ENCODE measurements at places on chromosomes 6 and 20. TPM values are rescaled to one million over a fixed set of nuclear protein-coding genes. Genes with fewer than 3 reads are reported as not detected.
A peak's percentile ranks its signal among the peaks of the same experiment; 100 is the strongest.

ZNF391 gene
- total RNA-seq, result 2.4 TPM

LRRN4 gene
- total RNA-seq, result not detected

GLP1R gene
- not detected for total RNA-seq

GPLD1 gene
- 2.4 TPM for total RNA-seq

POPDC3 gene
- total RNA-seq, result 2.1 TPM

ZNF165 gene
- 0.78 TPM for total RNA-seq

PSMB9 gene
- 20.8 TPM for total RNA-seq

SESN1 gene
- total RNA-seq, result 9.4 TPM

DNA sequence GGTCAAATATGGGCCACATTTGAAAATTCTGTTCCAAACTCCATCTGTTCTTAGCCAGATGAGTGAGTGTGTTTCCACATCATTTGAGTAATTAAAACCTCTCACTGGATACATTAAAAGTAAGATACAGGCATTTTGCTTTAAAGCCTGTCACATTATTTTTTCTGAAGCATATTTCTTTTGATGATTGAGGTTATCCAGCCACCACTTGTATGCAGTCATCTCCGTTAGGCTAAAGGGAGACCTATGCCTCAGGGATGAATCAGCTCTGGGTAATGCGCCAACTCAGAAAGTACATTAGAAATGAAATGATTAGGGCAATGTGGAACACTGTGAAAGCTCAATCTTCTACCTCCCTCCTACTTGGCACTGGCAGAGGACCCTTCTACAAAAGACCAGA is 90.7 kb downstream of the SNAP25 start:
- no peaks in the 10 kb centered on the region for H3K36me3 ChIP-seq
- peaks cover 54% of the 10 kb centered on the region for H3K4me1 ChIP-seq
- DNase-seq, result no peak
- no peak overlapping the region for H3K27ac ChIP-seq
- no peaks in the 10 kb centered on the region for H3K27me3 ChIP-seq

DNA sequence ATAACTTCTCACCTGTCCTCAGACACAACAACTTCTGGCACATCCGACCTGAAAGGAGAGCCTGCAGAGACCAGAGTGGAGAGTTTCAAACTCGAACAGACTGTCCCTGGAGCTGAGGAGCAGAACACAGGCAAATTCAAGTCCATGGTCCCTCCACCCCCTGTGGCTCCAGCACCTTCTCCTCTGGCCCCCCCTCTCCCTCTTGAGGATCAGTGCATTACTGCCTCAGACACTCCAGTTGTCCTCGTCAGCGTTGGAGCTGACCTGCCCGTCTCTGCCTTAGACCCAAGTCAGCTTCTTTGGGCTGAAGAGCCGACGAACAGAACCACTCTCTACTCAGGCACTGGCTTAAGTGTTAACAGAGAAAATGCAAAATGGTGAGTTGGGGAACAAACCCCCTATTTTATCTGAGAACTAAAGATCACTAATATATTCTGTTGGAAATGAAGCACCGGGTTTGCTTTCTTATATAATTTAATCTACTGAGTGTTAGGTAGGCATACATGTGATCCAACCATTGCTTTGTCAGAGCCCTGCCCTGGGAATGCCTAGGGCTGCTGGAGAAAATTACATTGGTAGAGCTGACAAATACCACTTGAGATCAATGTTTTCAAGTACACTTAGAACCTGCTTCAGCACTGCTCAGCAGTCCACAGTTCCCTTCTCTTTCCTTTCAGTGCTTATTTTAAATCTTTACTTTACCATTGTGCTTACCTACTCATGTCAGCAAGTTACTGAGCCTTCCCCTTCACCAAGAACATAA is 77.5 kb upstream of the LTV1 start:
- no peaks in the 10 kb centered on the region for H3K4me1 ChIP-seq
- H3K27me3 ChIP-seq, result no peaks in the 10 kb centered on the region
- DNase-seq, result no peak
- H3K36me3 ChIP-seq, result peaks cover 78% of the 10 kb centered on the region
- no peak overlapping the region for H3K27ac ChIP-seq

DNA sequence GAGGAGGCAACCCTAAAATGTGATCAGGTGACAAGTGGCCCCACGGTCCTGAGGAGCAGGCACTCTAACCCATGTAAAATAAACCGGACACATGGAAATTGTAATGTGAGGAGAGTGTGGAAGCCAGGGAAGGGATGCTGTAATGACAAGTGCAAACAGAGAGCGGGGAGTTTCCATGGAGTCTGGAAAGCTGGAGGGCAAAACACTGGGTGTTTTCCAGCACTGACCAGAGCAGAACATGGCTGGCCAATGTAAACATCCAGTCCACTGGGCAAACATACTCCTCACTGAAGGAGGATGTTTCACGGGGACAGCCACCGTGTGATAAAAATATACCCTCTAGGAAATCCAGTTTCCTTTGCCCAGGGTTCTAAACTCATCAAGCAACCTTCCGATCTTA is 219.0 kb upstream of the JARID2 start:
- H3K4me1 ChIP-seq, result peaks cover 24% of the 10 kb centered on the region
- H3K27me3 ChIP-seq, result peaks cover 3% of the 10 kb centered on the region
- no peak overlapping the region for H3K4me3 ChIP-seq
- H3K27ac ChIP-seq, result peak overlapping the region; percentile 89

All from osteocyte (in vitro differentiated cells).